ENCODE measurements at places on chromosomes 3 and 15.

GRCh38 chr15:67202991-67203390 lies 51.5 kb downstream of the AAGAB start:
- DNase-seq = no peak

GRCh38 chr15:57245130-57245529 lies 131.2 kb upstream of the CGNL1 start:
- no peak for DNase-seq

DNA sequence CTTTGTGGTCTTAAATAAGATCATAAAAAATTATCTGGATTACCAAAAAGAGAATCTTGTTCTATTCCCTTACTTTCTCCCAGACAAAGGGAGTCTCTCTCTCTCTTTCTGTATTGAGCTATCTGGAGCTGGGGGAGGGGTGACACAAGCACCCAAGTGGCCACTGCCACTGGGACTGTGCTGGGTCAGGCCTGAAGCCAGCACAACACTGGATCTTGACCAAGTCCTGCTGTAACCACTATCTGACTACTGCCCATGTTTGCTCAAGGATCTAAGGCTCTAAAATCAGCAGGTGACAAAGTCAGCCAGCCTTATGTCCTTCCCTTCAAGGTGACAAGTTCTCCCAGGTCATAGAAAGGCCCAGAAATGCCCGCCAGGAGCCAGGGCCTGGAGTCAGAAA lies 75.0 kb upstream of the SPATA16 start:
- DNase-seq = no peak

- DNase-seq = no peak
These were observed 7.7 kb downstream of the RYK start for GRCh38 chr3:134242649-134243617.

- peak; percentile 45 for DNase-seq
These were observed at the start of gene PLSCR4 for GRCh38 chr3:146250449-146251382. Gene PLSCR4, minus strand, starts transcription at chr3:146251105. Its CDS starts 29,034 bp downstream, at chr3:146222071.

- DNase-seq = no peak
These were observed 83.6 kb downstream of the FAIM start for GRCh38 chr3:138692152-138692551.

DNA sequence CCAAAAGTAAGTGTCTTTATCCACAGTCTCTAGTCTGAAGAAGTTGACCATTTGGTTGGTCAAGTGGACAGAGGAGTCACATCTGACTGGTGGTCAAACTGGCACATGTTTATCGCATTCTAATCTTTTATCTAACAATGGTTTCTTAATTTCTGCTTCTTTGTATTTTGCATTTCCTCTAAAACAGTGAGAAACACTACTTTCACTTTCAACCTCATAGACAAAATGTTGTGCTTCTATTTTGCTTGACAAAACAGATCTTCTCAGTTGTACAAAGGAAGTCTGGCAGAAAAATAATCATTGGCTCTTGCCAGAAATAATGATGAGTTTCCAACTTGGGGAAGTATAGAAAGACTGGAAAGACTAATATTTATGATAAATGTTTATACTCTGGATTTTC lies 103.9 kb downstream of the MME start:
- no peak for DNase-seq

DNA sequence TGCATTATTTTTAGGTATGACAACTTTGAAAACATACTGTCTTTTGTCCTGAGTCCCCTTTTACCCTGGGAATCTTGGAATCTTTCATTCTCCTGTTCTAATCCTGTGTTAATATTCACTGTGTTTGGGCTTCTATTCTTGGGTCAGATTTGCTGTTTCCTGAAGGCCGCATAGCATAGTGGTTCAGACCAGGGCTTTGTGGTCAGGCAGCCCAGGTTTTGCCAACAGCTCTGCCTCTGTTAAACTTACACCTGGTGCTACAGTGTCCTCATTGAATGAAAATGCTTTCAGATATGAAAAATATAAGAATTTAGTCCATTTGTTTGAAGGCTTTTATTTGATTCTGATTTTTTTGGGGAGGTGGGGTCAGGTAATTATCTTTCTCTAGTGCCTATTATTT lies 58.4 kb downstream of the SLC25A26 start:
- no peak for DNase-seq

DNA sequence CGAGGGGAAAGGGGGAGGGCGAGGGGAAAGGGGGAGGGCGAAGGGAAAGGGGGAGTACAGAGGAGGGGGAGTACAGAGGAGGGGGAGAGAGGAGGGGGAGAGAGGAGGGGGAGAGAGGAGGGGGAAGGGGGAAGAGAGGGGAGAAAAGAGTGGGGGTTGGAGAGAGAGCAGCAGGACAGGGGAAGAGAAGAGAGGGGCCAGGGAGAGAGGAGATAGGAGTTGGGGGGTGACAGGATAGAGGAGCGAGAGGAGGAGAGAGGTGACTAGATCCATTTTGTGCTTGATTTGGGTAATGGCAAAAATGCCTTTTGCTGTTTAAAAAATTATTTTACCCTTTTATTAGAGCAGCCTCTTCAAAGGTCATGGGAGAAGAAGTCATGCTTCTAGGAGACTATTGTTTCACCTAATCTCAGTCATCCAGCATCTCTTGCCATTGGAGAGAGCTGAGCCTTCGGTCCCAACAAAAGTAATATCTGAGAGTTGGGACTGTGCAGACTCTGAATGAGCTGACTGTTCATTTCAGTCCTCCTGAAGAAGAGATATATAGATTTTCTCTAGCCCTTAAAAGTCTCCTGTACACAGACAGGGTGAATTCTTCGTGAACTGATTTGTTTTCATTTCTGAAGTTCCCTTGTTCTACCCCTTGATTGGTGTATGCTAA lies 15.1 kb upstream of the TOP2B start:
- peak; percentile 58 for DNase-seq

DNA sequence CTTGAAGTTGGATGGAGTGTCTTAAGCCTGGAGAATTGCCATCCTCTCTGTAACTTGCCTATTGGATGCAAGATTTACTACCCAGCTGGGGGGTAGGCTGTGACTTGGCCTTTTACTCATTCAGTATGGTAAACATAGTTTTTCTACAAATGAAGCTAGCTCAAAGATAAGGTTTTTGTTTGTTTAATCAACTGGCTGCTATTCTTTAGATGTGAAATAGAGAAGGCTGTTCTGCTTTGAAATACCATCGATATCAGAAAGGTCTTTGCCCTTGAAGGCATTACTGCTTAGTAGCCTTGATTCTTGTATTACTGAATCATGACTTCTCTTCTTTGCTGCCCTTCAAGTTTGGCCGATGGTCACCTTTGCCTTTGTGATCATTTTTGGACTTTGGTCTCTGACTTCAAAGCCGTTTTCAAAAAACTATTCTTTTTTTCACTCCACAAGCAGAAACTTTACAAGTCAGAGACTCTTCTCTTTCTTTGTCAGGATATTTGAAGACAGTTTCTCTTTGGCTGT lies 83.1 kb downstream of the GAP43 start:
- no peak for DNase-seq
